Tibial artery (tissue), 4 donors: ENCODE measurements at places on chromosomes 1 and 21.

DNA sequence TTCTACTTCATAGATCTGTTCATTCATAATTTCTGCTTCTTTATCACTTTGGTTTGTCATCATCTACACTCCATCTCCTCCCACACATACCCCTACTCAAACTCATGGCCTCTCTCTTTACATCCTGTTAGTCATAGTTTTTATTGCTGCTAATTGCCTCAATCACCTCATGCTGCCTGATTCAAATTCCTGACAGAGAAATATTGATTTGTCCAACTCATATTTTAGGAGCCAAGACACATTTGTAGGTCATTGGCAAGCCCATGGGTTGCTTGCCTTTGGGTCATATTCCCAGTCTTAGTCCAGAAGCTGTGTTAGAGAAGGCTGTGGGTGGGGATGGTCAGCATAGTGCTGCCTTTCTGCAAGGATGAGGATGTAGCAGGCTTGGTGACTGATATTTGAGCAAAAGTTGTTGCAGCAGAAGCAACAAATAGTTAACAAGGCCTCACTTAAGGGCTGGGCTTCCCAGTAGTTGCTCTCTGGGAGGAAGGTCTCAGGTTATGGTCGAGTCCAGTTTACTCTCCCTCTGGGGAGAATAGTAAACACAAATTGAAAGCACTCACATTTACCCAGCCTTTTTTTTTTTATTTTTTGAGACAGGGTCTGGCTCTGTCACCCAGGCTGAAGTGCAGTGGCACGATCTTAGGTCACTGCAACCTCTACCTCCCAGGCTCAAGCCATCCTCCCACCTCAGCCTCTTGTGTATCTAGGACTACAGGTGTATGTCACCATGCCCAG is 22.4 kb upstream of the EPS15 start:
- no peak for DNase-seq

GRCh38 chr1:154476791-154477190 is 25.2 kb upstream of the TDRD10 start:
- DNase-seq, result no peak

GRCh38 chr1:151945725-151946722 is 36.7 kb upstream of the THEM4 start:
- peak; percentile 94 for DNase-seq

GRCh38 chr1:3465091-3465934 is 10.8 kb downstream of the ARHGEF16 start:
- DNase-seq, result no peak

- DNase-seq, result no peak
Observed at GRCh38 chr1:40044110-40044509, 3.6 kb downstream of the CAP1 start.

DNA sequence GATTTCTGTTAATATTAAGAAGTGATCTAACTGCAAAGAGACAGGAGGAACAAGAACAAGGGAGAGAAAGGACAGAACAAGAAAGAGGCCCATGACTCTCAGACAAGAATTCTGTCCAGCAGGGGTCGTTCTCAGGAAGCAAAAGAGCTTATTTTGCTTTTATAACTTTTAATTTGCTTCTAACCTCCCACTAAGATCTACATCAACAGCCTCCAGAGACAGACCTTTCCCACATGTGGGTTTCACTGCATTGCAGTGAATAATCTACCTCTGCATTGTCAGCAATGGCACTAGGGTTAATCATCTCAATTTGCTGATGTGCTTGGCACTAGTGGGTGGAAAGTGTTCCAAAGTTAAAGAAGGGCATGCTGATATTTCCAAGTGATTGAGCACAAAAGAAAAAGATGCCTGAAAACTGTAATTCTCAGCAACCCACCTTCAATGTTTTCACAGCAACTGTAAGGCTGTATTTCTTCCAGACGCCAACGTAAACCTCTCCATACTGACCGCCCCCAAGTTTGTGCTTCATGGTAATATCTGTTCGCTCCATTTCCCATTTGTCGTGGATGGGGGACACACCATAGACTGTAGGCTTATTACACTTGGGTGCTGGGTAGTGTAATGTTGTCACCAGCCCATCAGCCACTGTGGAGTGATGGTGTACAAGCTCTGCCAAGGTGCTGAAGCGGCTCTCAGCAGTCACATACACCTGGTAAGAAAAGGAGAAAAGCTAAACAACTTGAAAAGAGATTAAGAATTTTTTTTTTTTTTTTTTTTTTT is 39.5 kb downstream of the TOR3A start:
- DNase-seq, result no peak

DNA sequence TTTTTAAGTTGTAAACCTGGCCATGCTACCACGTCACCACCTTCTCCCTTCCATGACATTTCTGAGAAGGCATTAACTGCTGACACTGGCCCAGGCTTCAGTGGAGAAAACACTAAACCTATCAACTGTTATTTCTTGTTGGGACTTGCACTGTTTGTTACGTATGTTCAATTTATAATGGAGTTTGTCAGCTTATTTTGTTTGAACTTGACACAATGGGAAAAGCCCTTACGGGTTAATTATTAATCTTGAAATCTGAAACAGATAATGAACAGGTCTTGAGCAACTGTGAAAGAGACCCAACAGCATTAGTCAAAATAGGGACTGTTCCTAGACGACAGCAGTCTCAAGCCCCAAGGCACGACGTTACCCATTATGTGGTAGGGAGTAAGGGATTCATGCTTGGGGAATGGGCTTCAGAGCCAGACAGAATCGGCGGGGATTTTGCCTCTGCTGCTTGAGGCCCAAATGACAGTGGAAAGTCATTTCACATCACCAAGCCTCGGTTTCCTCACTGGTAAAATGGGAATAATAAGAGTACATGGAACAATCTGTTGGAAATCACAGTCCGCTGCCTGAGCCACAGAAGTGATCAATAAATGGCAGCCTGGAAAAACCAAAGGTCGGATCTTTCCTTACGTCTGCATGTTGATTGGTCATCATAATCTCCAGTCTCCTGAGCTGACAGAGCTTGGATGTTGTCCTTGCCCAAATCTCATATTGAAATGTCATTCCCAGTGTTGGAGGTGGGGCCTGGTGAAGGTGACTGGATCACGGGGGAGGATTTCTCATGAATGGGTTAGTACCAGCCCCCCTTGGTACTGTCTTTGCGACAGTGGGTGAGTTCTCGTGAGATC is 44.5 kb downstream of the TIAM1 start:
- no peak for DNase-seq

DNA sequence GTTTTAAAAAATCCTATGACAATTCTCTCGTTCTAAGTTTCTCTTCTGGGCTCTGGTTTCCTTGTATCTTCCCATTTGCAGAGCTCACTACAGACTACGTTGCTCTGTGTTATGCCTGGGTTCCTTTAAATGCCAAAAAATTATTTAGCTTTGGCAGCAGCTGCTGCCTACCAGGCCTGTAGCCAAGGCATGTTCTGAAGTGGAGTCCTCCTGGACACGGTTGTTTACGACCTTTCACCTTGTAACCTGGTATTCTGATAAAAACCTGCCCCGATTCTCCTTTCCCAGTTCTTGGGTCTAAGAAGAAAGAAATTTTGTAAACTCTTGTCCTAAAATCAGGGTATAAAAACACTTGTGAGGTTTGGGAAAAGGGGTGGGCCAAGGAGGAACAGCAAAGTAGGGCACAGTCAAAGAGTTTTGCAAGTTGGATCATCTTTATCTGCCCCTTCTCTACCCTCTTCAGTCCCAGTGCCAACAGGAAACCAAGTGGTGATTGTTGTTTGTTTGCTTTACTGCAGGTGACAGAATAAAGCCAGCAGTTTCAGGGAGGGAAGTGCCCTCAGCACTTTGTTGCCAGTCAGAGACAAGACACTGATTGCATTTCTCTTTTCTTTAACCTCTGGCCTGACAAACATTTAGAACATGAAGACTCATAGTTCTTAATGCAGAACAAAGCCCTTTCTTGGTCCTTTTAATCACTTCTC is 3.1 kb upstream of the TXNIP start:
- DNase-seq, result peak; percentile 78

DNA sequence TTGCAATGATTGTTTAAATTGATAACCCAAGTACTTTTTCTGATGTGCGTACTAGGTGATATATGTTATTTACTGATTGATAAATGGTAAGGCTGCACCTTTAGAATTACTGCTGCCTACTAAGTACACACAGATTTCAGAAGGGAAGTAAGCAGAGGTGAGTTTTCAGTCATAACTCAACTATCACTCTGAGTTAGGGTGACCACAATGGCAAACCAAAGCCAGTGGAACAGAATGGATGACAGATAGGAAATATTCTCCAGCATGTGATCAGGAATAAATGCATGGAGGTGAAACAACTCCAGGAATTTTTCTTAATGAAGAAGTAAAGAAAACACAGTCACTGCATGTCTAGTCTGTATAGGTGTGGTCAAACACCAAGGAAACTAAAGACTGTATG is 7.5 kb upstream of the KCNJ15 start:
- no peak for DNase-seq

DNA sequence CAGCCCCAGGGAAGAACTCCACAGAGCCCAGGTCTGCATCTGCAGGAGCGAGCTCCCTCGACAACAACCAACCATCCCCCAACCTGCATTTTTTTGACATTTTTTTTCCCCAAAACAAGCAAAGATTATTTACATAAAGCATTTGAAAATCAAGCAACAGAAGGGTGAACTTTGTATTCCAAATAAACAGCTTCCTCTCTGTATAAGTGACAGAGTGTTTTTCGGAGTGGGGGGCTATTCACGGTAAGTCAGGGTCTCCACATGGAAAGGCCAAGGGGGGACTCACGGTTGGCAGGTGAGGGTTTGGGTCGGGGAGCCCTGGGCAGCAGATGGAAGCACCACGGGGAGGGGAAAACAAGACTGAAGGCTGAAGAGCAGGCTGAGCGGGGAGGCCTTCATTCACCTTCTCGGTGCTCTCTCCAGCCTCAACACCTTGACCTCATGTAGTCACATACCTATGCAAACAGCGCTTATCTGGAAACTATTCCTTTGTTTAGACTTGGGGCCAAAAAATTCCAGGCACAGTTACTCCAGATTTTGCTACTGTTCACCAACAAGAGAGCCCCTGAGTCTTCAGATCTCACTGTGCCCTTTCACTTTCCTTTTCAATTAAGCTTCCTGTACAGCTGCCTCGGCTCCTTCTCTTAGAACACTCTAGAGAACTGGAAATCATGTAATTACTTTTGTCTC is 27.6 kb downstream of the C2CD2 start:
- DNase-seq, result no peak

DNA sequence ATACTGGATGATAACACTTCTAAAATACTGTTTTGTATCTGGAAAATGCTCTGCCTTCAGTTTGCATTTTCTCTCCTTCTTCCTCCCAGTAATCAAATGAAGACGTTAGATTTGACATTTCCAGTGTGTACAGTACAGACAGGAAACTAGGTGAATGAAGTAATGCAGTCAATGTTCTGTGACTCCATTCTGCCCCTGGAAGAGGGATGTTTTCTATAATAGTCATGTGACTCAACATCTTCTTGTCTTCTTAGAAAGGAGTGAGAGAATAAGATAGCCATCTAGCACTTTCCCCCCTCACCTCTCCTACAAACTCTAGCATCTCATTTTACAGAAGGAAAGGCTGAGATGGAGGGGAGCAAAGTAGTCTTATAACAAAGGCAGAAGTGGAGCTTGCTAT is 77.6 kb downstream of the DDR2 start:
- DNase-seq, result no peak

GRCh38 chr1:63818567-63819325 is 44.9 kb downstream of the ROR1 start:
- DNase-seq, result no peak

GRCh38 chr1:55060133-55060999 is 21.0 kb downstream of the PCSK9 start:
- DNase-seq, result no peak

- peak; percentile 41 for DNase-seq
Observed at GRCh38 chr21:41374177-41374712, 12.4 kb downstream of the MX2 start.

- no peak for DNase-seq
Observed at GRCh38 chr1:153415850-153416570, at the start of gene S100A7A. Gene S100A7A (plus strand): TSS chr1:153416520. CDS start chr1:153418083, 1,563 bp downstream.

- DNase-seq, result no peak
Observed at GRCh38 chr1:167219194-167219593, 1.5 kb upstream of the POU2F1 start.

GRCh38 chr1:53321366-53321765 is 6.5 kb downstream of the LRP8 start:
- no peak for DNase-seq

- no peak for DNase-seq
Observed at GRCh38 chr1:226443439-226443838, 35.5 kb upstream of the PARP1 start.

GRCh38 chr21:44990921-44991320 is 51.1 kb downstream of the SLX9 start:
- no peak for DNase-seq

GRCh38 chr1:40606978-40607377 is 58.5 kb downstream of the RIMS3 start:
- DNase-seq, result no peak

DNA sequence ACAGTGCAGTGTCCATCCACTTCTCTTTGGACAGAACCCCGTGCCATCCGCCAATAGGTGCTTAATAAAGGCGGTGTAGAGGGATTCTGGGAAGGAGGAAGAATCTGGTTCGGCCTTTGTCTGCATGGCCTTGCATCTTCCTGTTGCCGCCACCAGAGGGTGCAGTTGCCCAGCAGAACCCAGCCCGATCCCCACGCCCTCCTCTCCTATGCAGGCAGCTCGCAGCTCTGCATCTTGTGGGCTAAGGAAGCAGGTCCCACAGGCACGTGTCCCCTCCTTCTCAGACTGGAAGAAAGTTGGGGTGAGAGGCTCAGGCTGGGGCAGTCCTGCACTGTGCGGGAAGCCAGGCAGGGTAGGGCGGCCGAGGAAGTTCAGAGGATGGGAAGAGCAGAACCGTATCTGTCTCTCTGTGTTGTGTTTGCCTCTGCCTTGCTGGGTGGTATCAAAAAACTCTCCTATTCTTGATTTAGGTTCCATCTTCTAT is 20.8 kb downstream of the NAV1 start:
- DNase-seq, result peak; percentile 73

DNA sequence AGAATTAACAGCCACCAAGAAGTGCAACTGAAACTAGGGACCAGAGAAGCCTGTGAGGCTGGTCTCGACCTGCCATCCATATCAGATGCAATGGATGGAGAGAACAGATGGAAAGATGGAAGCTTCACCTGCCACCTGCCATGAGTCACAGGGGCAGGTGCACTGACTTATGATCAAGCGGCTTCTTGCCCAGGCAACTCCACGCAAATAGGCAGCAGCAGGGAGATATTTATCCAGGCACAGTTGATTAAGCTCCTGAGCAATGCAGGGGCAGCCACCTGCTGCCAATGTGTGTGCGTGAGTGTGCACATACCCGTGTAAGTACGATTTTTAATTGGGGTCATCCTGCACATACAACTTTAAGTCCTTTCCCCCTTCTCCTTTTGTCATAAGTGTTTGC is 174.2 kb downstream of the PTPRU start:
- no peak for DNase-seq
